ENCODE measurements at places on chromosomes 11 and 22.
A peak's percentile ranks its signal among the peaks of the same experiment; 100 is the strongest.

GRCh38 chr11:19713196-19714021, 772 bp downstream of the NAV2 start:
- no peak for DNase-seq

GRCh38 chr11:3914805-3915204, 59.3 kb downstream of the STIM1 start:
- no peak for DNase-seq

DNA sequence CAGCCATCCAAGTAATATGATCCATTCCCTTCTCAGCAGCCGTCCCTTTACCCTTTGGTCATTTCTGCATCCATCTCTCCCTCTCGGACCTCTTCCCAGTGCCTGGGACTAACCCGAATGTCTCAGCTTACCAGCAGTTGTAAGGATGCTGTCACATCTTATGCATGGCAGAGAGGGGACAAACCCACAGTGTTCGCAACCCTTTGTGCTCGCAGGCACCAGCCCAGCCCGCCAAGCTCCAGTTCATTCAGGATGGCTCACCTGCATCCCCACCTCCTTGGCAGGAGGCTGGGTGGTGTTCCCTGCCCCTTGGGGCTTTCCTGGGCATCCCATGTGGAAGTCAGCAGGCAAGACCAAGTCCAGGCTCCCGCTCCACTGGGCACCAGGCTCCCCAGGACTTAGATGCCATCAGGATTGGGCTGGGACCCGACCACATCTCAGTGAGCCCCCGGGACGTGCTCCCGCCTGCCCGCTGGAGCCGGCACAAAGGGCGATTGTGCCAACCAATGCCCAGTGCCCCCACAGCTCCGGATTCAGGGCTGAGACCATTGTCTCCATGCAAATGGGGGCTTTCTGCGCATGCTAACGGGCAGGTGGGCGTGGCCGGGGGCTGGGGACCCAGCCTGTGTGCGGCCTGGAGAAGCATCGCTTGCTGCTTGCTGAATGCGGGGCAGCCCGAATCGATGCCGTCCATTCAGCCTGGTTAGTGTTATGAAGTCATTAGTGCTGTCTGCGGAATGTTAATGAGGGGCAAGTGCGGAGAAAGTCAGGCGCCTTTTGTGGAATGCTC, 108.6 kb downstream of the KCNQ1OT1 start:
- DNase-seq: peak; percentile 1

DNA sequence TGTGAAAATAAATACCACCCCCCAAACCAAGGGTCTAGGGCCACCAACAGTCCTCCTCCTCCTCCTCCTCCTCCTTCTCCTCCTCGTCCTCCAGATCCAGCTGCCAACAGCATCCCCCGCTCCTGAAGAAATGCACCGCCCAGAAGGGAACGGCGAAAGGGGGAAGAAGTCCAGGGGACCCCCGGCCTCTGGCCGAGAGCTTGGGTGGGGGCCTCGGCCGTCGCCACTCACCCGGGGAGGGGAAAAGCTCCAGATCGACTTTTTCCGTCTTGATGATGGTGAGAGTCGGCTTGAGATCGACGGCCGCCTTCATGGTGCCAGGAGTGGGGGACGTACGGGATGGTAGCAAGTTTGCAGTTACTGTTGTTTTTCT, 65.7 kb downstream of the ETS1 start:
- no peak for DNase-seq

- no peak for DNase-seq
These were observed 3.9 kb downstream of the CDPF1 start for GRCh38 chr22:46246178-46246577.

GRCh38 chr11:107359701-107360100, 97.9 kb downstream of the CWF19L2 start:
- DNase-seq: no peak

DNA sequence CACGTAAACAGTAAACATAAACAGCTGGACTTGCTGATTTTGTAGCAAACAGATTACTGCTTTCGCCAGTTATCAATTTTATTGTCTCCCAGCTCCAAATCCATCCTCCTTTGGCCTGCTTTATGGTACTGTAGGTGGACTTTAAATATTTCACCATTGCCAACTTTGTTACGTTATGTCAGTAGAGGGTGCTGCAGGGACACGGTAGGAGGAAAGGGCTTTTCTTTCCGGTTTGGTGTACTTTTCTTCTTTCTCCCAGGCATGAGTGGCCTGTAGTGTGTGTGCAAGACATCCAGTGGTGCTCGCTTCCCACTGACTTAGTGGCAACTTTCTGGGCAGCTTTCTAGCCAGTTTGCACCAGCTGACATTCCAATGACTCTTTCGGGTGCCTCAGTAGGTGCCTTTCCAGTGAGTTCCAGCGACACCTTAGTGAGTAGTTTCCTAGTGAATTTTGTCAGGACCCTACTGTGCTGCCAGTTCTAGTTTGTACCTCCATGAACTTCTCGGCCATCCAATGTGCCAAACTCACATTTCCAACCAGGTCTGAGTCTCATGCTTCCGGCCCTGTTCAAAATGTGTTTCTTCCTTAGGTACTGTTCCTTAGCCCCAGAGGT, 267.6 kb upstream of the TENM4 start:
- peak; percentile 11 for DNase-seq

DNA sequence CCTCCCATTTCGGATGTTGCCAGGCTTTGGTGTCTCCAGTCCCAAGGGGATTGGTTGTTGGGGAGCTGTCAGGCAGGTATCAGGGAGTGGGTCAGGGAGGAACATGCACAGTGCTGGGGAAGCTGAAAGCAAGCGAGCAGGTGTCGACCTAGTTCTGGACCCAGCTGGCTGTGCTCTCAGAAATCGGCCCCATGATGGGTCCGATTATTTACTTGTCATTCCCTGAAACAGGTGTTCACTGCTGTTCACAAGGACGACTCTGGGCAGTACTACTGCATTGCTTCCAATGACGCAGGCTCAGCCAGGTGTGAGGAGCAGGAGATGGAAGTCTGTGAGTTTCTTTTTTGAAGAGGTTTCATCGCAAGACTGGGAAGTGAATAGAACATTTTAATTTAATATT, 76.8 kb downstream of the JAM3 start:
- DNase-seq: no peak

GRCh38 chr22:44933666-44934453, 75.9 kb downstream of the PHF21B start:
- DNase-seq: no peak

- no peak for DNase-seq
These were observed at the start of gene ACCSL for GRCh38 chr11:44047931-44048431. ACCSL (plus strand) TSS chr11:44047981; CDS start chr11:44048037, 56 bp downstream.

- DNase-seq: no peak
These were observed 208.6 kb downstream of the CWF19L2 start for GRCh38 chr11:107249054-107249453.

DNA sequence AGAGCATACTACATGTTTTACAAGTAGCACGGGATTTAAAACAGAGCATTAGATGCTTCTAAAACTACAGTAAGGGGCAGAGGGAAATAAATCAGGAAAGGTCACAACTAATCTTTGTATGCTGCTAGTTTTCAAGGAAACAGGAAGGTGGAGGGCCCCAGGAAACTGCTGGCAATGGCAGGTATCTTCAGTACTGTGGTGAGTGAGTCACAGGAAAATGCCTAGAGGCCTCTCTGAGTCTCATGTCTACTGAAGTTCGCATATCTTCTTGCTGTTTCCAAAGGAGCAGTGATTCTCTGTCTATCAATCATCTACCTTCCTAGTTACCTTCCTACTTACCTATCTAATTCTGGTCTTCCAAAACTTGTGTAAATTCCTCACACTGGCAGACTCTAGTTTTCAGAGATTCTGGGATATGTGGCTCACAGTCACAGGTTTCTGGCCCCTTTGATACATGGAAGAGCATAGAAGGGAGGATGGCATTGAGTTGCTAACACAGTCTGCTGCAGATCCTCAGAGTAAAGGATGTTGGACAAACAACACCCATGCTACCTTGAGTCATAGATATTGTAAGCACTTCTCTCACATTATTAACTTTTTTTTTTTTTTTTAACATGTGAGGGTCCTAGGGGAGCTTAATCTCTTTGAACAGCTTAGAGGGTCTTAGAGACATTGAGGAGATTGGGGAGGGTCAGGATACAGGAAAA, 58.8 kb upstream of the SYN3 start:
- DNase-seq: no peak

DNA sequence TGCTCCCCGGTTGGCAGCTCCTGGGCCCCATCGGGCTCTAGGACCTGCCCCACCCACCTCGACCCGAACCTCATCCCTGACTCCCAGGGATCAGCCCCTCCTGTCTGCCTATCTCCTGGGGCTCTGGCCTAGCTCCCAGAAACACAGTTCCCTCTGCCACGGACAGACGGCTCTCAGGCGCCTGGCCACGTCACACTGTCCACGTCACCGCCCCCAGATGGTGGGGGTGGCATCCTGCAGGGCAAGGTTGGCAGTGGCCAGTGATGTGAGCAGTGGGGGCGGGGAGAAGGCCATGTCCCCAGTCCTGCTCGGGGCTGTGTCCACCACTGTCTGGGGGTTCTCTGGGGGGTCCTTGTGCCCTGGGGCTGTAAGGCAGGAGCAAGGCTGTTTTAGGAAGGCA, 29.2 kb downstream of the SYT7 start:
- DNase-seq: no peak

DNA sequence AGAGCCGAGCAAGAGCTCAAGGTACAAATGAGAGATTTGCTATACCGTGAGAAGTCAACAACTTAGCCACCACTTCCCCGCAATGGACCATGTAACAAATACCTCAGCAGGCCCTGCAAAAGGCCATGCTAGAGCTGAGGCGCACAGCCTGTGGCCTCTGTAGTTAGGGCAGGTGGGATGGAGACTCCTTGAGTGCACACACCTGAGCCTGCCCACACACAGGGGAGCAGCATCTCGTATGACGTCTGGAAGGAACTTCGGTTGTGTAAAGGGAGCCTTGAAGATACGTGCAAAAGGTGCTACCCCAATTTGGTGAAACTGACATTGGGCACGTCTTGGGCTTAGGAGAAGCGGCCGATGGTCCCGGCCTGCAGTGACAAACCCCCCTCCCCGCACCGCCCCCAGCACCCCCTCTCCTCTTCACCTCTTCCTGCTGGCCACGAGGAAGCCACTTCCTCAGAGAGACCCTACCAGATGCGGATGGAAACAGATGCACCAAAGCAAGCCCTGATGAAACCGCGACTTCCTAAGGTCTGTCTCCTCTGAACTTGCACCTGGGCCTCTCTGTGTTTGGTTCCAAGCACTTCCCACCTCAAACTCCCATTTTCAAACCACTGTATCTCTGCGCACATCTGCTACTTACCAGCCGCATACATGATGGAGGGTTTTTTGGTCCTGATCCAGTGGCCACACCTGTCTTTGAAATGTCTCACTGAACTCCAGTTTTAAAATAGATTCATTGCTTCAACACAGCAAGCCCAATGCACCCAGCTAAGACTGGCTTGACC, 10.6 kb downstream of the CDPF1 start:
- DNase-seq: peak; percentile 96

DNA sequence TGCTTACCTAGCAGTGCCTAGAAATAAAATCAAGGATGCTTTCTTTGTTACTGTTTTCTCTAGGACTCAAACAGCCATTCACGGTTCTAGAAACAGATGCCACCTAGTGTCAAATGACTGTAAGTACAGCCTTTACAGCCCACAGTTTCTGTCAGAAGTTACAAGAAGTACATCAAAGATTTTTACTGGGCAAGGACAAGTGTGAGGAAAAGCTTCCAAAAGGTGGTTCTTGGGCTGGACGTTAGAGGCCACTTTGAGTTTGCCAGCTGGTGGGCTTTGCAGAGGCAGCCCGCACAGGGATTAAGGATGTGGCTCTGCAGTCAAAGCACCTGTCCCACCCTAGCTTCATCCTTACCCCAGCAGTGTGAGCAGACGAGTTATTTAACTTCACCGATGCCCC, 6.9 kb downstream of the KMT5B start:
- DNase-seq: peak; percentile 45

DNA sequence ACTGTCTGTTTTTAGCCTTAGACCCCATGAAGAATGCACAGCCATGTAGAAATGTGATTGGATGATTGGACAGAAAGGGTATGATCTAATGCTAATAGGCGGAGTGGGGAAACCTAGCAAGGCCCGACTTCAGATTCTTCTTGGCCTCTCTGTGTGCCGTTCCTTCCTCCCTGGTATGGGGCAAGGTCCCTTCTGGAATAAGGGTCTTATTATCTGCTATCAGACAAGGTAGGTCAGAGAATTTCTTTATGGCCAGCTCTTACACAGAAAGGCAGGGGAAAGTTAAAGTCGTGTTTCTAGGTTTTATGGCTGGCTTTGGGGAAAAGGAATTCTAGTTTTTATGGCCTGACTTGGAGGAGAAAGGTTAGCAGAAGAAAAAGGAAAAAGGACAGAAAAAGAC, 30.6 kb downstream of the DBX1 start:
- DNase-seq: no peak

Data from DND-41 (cell line).